GM23248 (cell line): ENCODE measurements at places on chromosomes 13 and 19. TPM values are rescaled to one million over a fixed set of nuclear protein-coding genes. Genes with fewer than 3 reads are reported as not detected.
A peak's percentile ranks its signal among the peaks of the same experiment; 100 is the strongest.

The OLFM2 gene
- total RNA-seq = 11.6 and 26.2 TPM in 2 replicates

The ZNF471 gene
- 4.7 and 6.1 TPM in 2 replicates for total RNA-seq

The EFNB2 gene
- total RNA-seq = 0.43 TPM in 1 of 2 replicates, not detected in the other

The STXBP2 gene
- 1.8 TPM in 1 of 2 replicates, not detected in the other for total RNA-seq

DNA sequence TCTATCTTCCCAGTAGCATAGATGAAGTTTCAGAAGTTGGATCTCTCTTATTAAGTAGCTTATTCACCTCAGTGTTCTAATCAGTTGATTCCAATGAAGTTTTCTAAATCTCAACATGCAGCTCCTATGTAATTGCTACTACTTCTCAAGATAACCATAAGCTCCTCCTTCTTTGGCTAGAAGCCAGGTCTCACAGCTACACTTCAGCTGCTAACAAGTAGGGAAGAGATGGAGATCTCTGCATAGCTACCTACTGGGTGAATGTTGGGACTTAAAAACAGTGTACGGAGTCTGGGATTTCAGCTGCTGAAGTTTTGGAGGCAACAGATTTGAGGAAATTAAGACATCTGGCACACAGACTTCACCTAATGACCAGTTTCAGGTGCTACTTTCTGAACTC lies 661.0 kb downstream of the SLITRK1 start:
- peak; percentile 5 for DNase-seq

- DNase-seq = no peak
Measured at GRCh38 chr19:3481241-3482090, 1.1 kb upstream of the SMIM24 start.

DNA sequence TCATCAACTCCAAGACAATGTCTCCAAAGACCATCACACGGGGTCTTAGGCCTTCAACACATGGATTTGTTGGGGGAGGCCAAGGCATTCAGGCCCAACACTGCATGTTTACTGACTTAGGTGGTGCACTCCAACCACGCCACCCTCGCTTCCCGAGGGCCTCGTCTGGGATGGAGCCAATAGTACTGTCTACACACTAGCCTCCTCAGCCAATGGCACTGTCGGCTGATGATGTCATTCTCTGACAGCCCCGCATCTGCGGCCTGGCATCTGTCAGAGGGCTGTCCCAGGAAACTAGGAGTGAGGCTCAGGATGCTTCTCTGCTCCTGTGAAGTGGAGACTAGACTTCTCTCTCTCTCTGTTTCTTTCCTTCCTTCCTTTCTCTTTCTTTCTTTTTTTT lies 96.6 kb downstream of the TEX26 start:
- peak; percentile 17 for DNase-seq

DNA sequence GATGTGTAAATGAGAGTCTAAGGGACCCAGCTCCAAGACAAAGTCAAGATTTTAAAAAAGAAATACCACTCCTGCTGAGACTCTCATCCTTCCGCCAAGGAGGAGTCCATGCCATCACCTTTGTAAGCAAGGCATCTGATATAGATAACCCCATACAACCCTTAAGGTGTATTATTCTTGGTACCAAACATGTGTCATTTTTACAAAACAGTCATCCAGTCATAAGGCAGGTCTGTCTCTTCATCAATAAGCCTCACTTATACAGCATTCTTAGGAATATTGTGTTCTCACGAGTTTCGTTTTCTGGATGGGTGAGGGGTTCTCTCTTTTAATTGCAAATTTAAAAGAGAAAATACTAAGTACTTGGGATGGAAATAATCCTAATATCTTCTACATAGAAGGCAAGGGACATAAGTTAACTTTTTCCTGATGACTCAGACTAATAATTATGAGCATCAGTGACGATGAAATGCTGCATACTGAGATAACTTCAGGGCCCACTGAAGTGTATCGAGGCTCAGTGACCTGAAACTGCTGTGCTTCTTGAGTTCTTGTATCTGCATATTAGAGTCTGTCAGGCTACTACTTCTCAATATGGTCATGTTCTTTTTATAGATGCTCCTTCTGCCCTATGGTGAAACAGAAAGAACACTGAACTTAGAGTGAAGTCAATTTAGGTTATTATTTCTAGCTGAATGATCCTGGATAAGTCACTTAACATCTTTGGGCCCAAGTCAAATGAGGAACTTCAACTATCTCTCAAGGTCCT lies 166.6 kb downstream of the KLF12 start:
- no peak for DNase-seq
